ENCODE measurements at places on chromosomes 7 and 10. TPM values are rescaled to one million over a fixed set of nuclear protein-coding genes. Genes with fewer than 3 reads are reported as not detected.
A peak's percentile ranks its signal among the peaks of the same experiment; 100 is the strongest.

DNA sequence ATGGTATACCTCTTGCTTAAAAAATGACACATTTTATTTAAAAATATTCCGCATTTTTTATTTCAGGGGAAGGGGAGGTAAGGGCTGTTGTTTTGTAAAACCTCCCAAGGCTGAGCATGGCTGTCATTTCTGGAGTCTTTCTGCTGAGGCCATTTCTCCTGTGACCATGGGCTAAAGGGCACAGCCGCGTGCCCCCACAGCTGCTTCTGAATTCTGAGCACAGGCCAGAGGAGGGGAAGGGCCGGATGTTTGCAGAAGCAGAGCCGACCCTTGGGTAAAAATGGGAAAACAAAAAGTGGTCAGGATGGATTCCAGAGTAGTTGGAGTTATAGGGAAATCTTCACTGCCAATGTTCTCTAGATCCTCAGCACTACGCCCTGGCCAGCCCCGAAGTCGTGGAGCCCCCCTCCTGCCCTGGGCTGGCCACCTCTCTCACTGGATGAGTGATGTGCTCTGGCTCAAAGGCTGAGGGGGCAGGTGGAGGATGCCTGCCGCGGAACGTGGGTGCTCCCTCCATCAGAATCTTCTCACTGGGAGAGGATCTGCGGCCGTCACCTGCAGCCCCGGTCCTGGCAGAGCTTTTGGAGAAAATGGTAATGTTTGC is 131.3 kb upstream of the ZEB1 start:
- no peak for DNase-seq

TFR2 gene
- 16.9 TPM for polyA plus RNA-seq

UPK3BL2 gene
- polyA plus RNA-seq, result 8.6 TPM

DNA sequence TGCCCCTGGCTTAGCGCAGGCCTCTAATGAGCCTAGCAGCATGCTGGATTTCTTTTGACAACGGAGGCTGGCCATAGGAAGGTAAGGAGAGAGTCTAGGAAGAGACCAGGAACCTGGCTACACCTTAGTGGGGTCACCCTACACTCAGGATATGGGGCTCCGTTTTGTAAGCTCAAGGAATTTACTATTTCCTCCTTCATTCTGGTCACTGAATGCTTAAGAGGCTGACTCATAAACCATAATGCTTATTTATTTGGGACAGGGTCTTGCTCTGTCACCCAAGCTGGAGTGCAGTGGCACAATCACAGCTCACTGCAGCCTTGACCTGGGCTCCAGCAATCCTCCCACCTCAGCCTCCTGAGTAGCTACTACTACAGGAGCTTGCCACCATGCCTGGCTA is 38.4 kb downstream of the CARD11 start:
- DNase-seq, result no peak

DNA sequence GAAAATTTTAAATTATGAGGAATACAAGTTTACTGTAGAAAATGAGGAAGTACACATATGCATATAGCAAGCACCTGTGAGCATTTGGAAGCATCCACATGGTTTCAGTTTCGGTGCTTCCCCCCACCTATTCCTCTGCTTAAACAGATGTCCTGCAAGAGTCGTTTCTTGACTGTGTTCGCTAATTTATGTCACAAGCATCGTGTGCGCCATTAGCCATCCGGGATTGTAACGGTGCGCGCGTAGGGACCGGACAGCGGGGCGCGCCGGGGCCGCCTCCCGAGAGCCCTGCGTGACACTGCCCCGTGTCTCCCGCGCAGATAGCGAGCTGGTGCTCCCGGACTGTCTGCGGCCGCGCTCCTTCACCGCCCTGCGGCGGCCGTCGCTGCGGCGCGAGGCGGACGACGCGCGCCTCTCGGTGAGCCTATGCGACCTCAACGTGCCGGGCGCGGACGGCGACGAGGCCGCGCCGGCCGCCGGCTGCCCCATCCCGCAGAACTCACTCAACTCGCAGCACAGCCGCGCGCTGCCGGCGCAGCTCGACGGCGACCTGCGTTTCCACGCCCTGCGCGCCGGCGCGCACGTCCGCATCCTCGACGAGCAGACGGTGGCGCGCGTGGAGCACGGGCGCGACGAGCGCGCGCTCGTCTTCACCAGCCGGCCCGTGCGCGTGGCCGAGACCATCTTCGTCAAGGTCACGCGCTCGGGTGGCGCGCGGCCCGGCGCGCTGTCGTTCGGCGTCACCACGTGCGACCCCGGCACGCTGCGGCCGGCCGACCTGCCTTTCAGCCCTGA is 90.9 kb downstream of the NEURL1 start:
- no peak for DNase-seq

GRCh38 chr7:125927556-125927955 is 997.9 kb upstream of the POT1 start:
- DNase-seq, result peak; percentile 35

GRCh38 chr10:79176052-79176501 is 107.3 kb downstream of the ZMIZ1 start:
- DNase-seq, result no peak

GPR37 gene
- 26.3 TPM for polyA plus RNA-seq

FRMPD2 gene
- 13.3 TPM for polyA plus RNA-seq

DNA sequence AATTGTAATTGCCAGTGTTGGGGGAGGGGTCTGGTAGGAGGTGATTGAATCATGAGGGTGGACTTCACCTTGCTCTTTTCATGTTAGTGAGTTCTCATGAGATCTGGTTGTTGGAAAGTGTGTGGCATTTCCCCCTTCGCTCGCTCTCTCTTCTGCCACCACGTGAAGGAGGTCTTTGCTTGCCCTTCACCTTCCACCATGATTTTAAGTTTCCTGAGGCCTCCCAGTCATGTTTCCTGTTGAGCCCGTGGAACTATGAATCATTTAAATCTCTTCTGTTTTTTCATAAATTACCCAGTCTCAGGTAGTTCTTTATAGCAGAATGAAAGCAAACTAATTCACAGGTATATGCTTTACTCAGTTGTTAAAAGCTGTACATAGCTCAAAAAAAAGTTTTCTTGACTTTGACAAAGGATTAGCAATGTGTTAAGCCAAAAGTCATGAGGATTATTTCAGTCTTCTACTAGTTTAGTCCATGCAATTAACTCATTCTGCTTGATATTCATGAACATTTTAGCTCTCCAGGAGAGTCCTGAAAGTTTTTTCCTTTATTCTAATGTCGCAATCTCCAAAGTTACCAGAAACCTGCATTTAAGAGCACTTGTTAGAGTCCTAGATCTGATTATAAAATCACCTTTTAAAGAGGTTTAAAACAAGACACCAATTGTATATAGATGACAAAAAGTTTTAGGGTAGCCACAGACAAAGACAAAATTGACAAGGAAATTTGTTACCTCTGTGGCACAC is 27.7 kb upstream of the ARHGAP12 start:
- no peak for DNase-seq

GRCh38 chr7:96837593-96837992 is 127.9 kb upstream of the SEM1 start:
- no peak for DNase-seq

GRCh38 chr10:82981137-82981723 is 1106.2 kb downstream of the NRG3 start:
- DNase-seq, result no peak

SPDYE16 gene
- polyA plus RNA-seq, result 8.1 TPM

DNA sequence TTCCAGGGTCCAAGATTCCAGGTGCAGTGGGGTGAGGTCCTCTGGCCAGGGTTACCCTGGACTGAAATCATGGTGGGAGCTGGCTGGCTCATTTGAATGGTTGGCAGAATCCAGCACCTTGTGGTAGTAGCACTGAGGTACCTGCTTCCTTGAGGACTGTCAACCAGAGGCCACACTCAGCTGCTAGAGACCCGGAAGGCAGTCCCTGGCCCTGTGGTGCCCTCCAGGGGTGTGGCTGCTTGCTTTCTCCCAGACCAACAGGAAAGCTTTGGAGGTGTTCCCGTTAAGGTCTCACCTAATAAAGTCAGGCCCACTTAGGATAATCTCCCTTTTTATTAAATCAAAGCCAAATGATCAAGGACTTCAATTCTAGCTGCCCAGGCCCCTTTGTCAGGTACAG is 107.7 kb upstream of the GDF10 start:
- no peak for DNase-seq

GRCh38 chr10:104327745-104328645 is 10.3 kb downstream of the ITPRIP start:
- DNase-seq, result no peak

INHBA gene
- 3.9 TPM for polyA plus RNA-seq

GRCh38 chr7:37494926-37495325 is 46.3 kb upstream of the ELMO1 start:
- DNase-seq, result no peak

DNA sequence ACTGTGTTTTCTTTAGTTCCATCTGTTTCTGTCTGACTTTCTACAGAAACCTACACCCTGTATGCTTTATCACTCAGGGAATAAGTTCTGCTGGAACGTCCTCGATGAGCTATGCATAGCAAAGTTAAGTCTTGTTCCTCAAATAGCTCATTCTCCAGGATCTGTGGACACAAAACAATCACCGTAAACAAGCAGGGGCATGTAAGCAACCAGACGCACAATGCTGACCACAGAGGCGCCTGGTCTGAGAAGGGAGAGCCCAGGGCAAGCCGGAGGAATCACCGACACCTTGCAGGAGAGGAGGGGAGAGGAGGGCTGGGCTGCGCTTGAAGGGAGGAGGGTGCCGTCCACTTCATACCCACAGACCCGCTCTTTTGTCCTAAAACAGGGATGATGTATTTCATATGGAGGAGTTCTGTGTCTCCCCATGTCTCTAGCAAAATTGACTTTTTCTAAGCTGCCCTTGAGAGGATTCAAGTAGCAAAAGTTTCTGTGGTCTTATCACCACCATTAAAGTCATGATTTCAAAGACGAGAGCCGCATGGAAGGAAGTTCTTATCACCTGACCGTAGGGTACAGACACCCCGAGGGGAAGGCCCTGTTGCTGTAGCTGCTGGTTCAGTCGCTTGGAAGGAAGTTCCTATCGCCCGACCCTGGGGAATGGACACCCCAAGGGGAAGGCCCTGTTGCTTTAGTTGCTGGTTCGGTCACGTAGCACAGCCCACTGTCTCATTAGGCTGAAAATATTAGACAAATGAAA is 14.3 kb downstream of the CALML3 start:
- DNase-seq, result no peak

GRCh38 chr10:12194752-12195271 is 879 bp downstream of the NUDT5 start:
- DNase-seq, result no peak

DNA sequence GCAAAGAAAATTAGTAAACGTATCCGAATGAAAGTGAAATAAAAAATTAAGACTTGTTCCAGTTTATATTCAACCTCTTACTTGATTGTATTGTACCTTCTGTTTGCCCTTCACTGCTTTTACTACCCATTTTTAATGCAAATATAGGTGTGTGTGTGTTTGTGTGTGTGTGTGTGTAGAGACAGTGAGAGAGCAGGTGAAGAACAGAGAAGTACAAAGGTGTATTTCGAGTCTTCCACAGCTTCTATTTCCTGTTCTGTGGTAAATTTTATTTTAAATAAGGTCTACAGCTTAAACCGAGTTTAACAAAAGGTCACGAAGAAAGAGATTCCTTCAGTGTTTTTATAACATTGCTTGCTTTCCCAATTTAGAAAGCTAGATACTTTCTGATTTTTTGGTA is 12.7 kb upstream of the SVIL start:
- no peak for DNase-seq

TMEM213 gene
- polyA plus RNA-seq, result 0.77 TPM

GRCh38 chr10:122650331-122650730 is 49.3 kb downstream of the C10orf120 start:
- no peak for DNase-seq

DNA sequence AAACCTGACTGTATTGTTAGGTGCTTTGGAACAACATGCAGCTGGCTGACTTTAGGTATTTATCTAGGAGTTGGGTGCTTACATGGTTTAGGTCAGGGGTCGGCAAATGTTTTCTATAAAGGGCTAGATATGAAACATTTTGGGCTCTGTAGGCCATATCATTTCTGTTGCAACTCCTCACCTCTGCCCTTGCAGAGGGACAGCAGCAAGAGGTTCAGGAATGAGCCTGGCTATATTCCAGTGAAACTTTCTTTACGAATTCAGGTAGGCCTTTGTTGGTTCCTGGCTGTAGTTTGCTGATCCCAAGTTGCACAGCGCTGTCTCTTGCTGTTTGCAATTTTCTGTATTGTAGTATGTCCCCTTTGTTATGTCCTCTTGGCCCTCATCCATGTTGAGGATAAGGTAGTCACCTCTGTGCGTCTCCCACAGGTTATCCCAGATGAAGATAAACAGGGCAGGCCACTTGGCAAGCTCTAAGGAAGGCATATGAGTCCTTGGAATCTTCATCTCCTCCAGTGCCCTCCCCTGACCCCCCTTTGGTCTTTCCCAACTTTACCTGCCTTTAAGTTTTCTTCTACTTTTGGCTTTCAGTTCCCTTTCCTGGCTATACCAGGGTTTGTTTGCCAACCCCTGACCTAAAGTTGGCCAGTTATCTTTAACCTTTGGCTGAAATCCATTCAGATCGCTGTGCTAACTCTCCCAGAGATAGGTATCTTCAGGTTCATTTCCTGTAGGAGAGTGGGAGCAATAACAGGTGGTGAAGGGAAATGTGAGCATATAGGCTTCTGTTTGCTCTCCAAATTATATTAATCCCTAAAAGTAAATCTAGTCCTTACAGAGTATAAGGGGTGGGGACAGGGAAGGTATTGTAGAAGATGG is 36.1 kb downstream of the SGPL1 start:
- DNase-seq, result no peak

MALRD1 gene
- 1.4 TPM for polyA plus RNA-seq

PTPN12 gene
- 53.9 TPM for polyA plus RNA-seq

DNA sequence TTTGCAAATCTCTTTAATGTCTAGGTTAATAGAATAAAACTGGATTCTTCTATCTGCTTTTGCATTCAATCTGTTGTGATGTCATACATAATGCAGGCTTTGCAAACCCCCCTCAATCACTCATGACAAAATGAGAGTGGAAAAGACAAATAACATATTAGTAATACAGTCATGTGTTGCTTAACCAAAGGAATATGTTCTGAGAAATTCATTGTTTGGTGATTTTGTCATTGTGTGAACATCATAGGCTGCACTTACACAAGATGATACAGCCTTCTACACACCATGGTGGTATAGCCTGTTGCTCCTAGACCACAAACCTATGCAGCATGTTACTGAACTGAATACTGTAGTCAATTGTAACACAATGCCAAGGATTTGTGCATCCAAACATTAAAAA is 87.3 kb upstream of the SEC61G start:
- no peak for DNase-seq

DNA sequence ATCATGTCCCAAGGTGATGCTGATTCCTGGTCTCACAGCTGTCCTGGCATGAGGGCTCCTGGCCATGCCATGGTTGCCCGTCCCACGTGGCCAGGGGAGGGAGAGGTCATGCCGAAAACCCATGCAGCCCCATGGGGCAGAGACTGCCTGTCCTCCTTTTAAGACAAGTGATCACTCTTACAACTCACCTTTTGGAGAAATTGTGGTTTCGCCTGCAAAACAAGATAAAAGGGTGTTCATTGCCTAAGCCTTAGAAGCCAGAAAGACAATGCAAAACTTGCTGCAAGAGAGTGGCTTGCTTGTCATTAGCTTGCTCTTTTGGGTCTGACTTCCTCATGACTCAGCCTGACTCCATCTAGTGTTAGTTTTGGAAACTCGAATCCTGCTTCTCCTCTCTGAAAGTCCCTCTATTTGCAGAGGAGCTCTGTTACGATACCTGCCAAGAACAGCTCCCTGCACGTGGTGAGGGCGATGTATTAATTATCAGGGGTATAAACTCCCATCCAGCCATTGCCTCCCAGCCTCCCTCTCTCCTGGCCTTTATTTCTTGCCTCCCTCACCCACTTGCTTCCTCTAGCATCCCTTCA is 26.7 kb downstream of the TMEM273 start:
- peak; percentile 24 for DNase-seq

All from spinal cord (tissue), 10 donors.